ENCODE measurements at places on chromosomes 4 and X.

- peak; percentile 76 for DNase-seq
These were observed at the start of gene BMP3 for GRCh38 chr4:81030061-81030980. Gene BMP3, plus strand, starts transcription at chr4:81030708. Its CDS starts 577 bp downstream, at chr4:81031285.

DNA sequence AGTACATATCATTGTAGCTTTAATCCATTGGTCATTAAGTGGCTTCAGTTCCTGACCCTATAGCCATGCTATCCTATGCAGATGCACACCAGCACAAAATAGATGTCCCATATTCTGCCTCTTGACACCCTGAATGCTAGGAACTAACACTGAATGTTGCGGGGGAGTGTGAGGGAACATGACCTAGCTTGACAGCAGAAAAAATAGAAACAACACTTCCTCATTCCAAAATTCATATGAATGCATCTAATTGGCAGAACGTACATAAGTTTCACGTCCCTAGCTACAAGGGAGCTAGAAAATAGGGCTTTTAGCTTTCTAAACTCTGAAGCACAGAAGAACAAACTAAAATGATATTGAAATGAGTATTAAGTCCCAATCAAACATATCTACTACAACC, 14.4 kb upstream of the DCAF8L1 start:
- DNase-seq = no peak

GRCh38 chr4:38782452-38783108, at the start of gene TLR10:
Gene TLR10, minus strand, starts transcription at chr4:38782990. Its CDS starts 7,400 bp downstream, at chr4:38775590.
- DNase-seq = no peak

DNA sequence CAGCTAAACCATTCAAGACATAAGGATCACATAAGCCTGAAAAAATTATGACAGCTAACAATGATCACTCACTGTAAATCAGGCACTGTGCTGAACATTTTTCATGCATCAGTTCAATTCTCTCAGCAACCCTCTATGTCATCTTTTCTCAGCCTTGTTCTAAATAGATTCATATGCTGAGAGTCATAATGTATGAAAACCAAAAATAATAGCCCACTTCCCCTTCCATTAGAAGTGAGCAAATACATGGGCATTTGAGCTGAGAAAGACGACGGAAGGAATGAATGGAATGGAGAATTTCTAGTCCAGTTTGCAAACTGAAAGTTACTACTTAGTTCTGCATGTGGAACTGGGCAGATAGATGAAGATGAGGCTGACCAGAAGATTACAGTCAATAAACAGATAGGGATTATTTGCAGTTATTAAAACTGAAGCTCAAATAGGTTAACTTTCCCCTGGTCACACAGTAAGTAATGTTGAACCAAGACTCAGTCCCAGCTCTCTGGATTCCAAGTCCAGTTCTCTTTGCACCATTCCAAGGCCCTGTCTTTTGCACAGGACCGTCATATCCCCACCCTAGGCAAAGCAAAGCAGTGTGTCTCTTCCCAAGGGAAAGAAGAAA, 1.6 kb upstream of the SH3RF1 start:
- no peak for DNase-seq

DNA sequence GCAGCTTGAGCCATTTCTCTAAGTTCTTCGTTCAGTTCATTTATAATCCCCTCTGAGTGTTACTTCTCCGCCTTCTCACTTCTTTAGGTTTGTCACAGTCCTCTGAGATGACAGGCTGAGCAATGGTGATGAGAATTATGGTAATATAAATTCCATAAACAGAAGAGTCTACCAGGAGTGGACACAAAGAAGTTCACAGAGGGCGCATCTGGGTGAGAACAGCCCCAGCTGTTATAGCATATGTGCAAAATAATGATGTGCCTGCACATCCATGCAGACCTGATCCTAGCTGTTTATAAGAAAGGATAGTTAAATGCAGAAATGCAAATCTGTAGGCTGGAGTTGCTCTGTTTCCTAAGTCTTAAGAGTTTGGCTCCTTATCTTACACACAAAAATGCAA, 377.5 kb downstream of the KCNIP4 start:
- DNase-seq = no peak

DNA sequence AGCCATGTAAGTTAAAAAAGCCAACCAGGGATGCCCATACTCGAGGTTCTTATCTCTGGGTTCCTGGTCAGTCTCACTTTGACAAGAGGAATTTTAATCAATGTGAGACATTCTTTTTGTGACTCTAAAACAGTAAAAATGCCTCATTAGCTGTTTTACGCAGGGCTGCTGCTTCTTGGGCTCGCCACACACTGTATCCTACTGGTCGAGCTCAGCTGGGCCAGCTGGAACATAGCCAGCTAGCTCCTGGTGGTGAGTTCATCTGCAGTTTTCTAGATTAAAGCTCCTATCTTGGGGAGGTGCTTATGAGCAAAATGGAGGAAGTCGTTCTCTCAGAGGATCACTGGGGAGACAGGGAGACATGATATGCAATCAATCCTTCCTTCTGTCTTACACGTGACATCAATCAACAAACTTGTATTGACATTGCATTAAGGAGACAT, 55.9 kb upstream of the LEF1 start:
- no peak for DNase-seq

DNA sequence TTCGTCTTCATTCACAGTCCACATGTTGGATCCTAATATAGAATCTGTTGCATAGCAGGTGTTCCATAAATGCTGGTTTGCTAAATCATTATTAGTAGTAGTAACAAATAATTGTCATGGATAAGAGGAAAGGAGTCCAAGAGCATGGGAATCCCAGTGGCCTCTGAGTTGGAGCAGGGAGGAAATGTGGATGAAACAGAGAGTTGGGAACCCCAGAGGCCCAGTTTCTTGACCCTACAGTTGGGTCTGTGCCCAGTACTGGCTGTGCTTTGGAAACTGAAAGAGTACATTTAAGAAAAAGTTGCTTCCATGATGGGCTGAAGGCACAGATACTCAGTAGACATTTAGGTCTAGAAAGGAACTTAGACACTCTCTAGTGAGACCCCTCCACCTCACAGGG, 149.4 kb upstream of the PSAPL1 start:
- no peak for DNase-seq

DNA sequence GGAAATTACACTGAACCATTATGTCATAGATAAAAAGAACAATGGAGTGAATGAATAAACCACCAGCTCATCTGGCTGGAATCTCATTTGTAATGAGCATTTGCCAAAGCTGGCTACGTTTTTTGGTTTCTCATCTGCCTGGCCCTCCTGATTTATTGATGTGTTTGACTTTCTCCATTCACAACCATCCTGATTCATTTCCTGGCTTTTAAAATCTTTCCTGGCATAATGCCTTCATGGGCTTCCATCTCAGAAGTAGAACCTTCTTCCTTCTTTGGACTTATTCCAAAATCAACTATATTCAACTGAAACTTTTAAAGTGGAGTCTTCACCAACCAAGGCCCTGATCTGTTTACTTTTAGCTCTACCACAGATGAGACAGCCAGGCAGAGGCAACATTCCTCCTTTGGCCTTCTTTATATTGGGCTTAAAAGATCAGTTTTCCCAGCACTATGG, 36.0 kb upstream of the ARSJ start:
- DNase-seq = no peak

DNA sequence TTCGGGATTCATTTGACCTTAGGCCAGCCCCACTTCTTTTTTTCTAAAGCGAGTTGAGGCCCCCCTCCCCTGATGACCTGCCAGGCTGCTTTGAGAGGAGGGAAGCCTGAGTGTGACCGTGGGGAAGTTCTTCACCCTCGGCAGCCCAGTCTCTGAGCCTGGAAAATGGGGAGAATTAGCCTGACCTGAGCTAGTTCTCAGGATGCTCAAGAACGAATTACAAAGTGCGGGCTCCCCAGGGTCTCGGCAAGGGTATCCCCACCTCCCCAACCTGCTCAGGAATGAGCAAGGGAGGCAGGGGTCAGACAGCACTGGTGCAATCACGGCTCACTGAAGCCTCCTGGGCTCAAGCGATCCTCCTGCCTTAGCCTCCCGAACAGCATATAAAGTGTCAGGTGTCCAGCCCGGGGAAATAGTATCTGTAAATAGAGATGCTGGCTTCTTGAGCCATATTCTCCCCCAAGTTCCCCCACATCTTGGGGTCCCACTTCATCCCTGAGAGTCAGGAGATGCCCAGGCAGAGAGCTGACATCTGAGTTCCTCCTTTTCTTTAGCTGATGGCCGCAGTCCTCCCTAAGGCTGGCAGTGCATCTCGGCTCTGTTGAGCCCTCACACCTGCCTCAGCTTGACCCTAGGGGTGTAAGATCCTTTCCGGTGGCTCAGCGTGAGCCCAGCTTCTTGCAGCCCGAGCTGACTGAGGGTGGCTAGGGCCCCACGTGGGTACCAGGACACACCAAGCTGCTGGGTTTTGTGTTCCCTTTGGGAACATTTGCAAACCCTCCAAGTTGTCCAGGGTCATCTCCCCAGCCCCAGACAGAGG, 1.6 kb downstream of the DUSP9 start:
- no peak for DNase-seq

- no peak for DNase-seq
These were observed 36.6 kb downstream of the ANAPC10 start for GRCh38 chr4:145061318-145061920.

DNA sequence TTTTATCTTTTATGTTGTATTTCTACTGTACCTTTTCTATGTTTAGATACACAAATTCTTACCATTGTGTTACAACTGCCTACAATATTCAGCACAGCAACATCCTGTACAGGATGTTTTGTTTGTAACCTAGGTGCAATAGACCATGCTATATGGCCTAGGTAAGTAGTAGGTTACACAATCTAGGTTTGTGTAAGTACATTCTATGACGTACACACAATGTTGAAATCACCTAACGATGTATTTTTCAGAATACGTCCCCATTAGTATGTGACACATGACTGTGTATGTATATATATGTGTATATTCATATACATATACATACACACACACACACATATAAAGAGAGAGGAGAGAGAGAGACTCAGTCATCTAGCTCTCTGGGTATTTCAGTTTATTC, 103.5 kb downstream of the CLNK start:
- no peak for DNase-seq

GRCh38 chrX:41621222-41621723, 67.5 kb upstream of the GPR34 start:
- no peak for DNase-seq

GRCh38 chr4:94519019-94519418, 67.3 kb downstream of the PDLIM5 start:
- no peak for DNase-seq

DNA sequence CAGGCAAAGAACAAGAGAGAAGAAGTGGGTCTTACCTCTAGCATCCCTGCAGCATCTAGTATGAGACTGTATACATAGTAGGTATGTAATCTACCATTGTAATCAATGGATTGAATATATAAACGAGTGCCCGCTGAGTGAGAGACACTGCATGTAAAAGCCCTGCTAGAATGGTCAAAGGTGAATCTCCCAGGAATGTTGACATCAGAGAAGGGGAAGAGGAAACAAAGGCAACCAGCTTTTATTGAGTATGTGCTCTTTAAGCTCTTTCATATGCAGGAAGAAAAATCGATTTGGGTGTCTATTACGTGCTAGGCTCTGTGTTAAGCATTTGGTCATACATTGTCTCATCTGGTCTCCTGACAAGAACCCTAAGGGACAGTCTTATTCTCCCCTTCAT, 91.9 kb upstream of the KLHL13 start:
- DNase-seq = no peak

- DNase-seq = no peak
These were observed 2.4 kb upstream of the SH3KBP1 start for GRCh38 chrX:19889582-19890342.
